Activated CD4-positive, alpha-beta T cell treated with anti-CD3 and anti-CD28 coated beads, Interleukin-10, Interleukin-2, amounts not matched to agents 100 ng/mL and 50 ng/mL, durations not matched to agents 16 hours and 8 hours (primary cell): ENCODE measurements at places on chromosomes 1 and 21.

DNA sequence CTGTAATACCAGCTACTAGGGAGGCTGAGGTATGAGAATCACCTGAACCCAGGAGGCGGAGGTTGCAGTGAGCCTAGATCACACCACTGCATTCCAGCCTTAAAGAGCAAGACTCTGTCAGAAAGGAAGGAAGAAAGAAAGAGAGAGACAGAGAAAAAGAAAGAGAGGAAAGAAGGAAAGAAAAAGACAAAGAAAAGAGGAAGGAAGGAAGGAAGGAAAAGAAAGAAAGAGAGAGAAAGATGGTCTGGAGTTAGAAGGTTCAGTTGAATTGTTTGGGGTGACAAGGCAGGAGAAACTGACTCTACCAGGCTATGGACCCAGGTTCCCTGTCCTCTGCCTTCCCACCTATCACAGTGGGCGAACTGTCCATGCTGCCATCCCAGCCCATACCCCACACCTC is 27.4 kb upstream of the PIK3CD start:
- no peak for DNase-seq

DNA sequence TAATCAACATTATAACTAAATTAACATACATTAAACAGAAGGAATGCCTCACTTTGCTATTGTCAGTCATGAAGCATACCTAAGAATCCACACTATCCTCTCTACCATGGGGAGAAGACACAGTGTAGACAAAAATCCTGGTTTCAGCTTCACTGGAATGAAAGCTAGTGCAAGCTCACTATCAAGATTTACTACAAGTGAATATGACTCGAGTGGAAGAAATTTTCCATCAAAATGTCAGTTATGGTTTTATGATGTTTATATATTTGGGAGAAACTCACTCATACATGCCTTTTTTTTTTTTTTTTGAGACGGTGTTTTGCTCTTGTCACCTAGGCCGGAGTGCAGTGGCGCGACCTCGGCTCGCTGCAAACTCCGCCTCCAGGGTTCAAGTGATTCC is 424.3 kb downstream of the KCNT2 start:
- no peak for DNase-seq

DNA sequence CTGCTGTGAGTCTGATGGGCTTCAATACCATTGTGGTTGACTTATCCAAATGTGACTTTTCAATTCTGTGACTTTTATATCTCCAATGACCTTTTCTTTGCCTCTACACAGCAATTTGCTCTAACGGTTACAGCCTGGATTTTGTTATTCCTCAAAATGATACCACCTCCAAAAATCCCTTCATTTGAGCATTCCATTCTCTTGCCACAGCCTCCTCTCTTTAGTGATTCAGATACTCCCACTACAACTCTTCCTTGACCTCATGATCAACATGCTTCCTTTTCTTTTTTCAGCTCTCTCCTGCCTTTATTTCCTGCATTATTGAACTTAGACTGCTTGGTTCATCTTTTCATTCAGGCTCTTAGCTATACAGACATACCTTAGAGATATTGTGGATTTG is 16.6 kb upstream of the IL19 start:
- DNase-seq, result no peak

GRCh38 chr1:54276617-54277450 is 76.9 kb downstream of the MRPL37 start:
- DNase-seq, result no peak

DNA sequence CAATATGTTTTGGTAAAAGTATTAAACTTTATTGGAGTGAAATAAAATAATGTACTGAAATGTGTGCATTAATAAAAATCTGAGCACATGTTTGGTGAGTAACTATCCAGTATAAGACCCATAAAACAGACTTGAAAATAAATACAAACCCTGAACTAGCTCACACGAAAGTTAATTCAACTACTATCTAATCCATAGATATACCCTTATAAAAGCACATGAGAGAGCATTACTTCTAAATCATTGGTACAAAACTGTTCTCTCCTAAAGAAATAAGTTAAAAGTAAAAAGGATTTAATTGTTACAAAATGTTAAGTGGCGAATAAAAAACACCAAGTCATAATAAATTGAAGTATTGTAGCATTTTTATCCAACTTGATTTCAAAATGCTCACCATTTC is 295.6 kb downstream of the PTPRC start:
- DNase-seq, result no peak

DNA sequence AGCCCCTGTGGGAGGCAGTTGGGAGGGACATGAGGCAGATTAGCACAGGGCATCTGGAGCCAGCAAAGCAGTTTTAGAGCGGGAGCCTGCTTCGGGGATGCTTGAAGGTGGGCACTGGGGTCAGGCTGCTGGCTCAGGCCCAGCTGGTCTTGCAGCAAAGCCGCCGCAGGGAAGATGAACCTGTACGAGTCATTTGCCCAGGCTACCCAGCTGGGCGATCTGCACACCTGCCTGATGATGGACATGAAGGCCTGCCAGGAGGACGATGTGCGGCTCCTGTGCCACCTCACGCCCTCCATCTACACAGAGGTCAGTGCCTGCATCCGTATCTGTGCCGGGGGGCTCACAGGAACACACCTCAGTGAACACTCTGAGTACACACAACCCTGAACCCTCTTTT is 7.7 kb upstream of the SLC27A3 start:
- DNase-seq, result no peak

GRCh38 chr1:235295902-235296350 is 32.1 kb downstream of the ARID4B start:
- no peak for DNase-seq

GRCh38 chr1:183092350-183092749 is 69.1 kb downstream of the LAMC1 start:
- no peak for DNase-seq

GRCh38 chr1:70779571-70779970 is 268.0 kb downstream of the PTGER3 start:
- peak; percentile 33 for DNase-seq

- DNase-seq, result no peak
These were observed 36.5 kb downstream of the RNASEL start for GRCh38 chr1:182552527-182552926.

- DNase-seq, result no peak
These were observed 199.2 kb downstream of the S1PR1 start for GRCh38 chr1:101435831-101436511.
